NCI-H524 (cell line): ENCODE measurements at places on chromosomes 3 and 15.

GRCh38 chr15:34942363-34942762 lies 27.2 kb downstream of the AQR start:
- no peak for DNase-seq

DNA sequence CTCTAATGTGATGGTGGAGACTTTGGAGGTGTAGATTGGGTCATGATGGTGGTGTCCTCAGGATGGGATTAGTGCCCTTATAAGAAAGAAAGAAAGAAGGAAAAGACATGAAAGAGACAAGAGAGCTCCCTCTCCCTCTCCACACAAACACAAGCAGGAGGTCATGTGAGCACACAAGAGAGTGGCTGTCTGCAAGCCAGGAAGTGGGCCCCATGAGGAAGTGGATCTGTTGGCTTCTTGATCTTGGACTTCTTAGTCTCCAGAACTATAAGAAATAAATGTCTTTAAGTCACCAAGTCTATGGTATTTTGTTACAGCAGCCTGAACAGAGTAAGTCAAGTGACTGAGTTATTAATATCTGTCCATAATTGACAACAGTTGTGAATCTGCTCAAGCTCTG lies 17.1 kb downstream of the IQCB1 start:
- DNase-seq, result no peak

GRCh38 chr3:113952921-113953320 lies 5.1 kb downstream of the ZDHHC23 start:
- DNase-seq, result no peak

DNA sequence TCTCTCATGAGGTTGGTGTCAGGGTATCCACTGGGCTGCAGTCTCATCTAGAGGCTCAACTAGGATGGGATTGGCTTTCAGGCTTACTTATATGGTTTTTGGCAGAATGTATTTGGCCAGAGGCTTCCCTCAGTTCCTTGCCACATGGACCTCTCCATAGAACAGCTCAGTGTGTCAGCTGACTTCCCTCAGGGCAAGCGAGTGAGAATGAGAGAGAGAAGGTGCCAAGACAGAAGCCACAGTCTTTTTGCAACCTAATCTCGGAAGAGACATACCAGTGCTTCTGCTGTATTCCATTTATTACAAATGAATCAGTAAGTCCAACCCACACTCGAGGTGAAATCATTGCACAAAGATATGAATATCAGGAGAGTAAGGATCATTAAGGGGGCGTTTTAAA lies 129.2 kb downstream of the CCNL1 start:
- DNase-seq, result no peak

DNA sequence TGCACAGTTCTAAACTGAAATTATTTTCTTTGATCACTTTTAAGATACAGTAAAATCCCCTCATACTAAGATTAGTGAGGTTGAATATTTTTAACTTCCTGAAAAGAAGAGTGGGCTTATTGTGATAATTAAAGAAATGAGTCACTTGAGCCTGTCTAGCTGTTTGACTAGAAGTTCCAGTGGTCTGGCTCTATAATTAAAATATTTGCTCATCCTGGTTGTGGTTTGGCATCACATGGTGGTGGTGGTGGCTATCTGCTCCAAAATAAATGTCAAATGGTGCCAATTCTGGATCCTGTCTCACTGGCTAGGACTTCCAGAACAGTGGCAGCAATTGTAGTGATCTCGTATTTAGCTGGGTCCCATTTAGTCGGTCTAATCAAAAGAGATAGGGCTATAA lies 8.6 kb upstream of the TEX9 start:
- no peak for DNase-seq
